ENCODE measurements at places on chromosomes 5 and 9.

- no peak for DNase-seq
These were observed 143.4 kb downstream of the TENT4A start for GRCh38 chr5:6856653-6857052.

DNA sequence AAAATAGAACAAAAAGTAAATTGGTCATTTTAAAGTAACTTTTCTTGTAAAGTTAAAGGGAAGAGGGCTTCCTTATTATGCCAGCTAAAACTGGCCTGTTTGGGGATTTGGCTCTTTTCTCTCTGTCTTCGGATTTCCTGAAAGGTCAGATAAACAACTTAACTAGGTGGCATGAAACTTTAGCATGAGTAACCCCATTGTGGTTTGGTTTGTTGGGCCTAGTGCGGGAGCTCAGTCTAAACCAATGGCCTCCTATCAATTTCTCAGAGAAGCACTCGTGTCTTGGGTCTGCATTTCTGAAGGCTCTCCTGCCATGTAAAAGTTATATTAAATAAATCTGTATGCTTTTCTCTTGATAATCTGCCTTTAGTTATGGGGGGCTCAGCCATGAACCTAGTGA, 48.5 kb upstream of the ANKH start:
- DNase-seq: no peak

DNA sequence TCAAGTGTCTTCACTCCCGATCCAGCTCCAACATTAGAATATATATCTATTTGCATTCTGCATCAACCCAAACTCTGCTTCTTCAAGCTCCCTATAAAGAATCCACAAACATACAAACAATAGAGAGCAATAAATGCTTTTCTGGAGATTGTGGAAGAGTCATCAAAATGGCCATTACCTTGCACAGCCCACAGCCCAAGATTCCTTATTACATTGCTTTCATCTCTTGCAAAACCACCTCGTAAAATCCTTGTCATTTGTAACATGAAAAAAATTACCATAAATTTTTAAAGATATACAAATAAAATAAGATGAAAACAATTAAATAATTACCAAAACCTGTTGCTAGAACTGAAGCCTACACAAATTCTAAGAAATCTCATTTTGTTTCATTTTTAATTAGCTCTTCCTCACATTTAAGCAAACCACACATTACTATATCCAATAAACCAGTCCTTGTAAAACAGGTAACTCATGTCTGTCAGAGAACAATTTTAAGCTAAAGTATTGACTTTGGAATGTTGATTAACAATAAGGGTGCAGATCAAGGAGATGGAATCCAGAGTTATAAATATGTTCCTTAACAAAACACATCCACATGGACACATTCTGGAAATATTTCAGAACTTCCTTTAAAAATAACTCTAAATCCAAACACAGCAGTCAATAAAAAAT, 7.1 kb downstream of the SPINK9 start:
- DNase-seq: no peak

- no peak for DNase-seq
These were observed 17.9 kb downstream of the TERT start for GRCh38 chr5:1276930-1277329.
